SIG-M5 (cell line): ENCODE measurements at places on chromosomes 12 and 14.

DNA sequence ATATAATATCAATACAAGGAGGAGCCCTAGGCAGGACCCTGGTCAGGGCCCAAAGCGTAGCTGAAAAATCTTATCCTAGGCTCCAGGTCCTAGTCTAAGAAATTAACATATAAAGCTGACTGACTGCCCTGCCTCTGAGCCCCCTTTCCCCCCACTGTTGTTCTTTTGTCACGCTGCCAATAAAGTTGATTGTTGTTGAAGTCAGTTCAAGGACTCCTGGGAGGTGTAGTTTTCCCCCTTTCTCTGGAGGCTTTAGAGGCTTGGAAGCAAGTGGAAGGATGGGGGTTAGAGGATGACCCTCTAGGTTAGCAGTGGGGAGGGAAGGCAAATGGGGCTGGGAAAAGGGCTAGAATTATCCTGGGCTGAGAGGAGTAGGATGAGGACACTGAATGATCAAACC, 3.2 kb downstream of the PPP1R1A start:
- no peak for DNase-seq

- DNase-seq, result no peak
Measured at GRCh38 chr12:76241371-76241770, 106.8 kb downstream of the BBS10 start.

- no peak for DNase-seq
Measured at GRCh38 chr12:89516633-89517032, 8.0 kb downstream of the GALNT4 start.

DNA sequence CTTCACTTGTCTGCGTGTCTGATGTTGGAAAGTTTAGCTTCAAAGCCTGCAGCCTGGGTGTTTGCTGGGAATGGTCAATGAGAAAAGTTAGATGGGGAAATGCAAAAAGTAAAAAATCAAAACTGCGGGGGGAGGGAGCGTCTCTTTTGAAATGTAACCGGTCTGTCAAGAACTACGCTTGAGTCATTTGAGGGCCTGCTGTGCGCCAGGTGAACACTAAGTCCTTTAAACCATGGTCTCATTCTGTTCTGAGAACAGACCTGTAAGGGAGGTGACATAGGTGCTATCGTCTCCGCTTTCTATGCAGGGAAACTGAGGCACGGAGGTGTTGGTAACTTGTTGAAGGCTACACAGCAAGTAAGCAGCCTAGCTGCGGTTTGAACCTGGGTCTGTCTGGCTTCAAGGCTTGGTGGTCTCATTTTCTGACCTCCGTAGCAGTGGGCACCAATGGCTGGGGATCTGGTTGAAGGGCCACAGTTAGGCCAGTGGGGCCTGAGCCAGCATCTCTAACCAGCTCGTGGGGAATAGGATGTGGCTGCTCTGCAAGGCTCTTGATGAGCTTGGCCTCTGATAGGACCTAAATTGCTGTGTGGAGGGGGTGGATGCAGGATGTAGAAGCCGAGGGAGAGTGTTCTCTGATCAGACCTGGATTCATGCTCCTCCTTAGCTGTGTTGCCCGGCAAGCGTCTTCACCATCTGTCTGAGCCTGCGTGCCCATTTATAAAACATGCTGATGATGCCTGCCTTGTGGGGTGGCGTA, 41.5 kb downstream of the KCTD10 start:
- DNase-seq, result no peak

DNA sequence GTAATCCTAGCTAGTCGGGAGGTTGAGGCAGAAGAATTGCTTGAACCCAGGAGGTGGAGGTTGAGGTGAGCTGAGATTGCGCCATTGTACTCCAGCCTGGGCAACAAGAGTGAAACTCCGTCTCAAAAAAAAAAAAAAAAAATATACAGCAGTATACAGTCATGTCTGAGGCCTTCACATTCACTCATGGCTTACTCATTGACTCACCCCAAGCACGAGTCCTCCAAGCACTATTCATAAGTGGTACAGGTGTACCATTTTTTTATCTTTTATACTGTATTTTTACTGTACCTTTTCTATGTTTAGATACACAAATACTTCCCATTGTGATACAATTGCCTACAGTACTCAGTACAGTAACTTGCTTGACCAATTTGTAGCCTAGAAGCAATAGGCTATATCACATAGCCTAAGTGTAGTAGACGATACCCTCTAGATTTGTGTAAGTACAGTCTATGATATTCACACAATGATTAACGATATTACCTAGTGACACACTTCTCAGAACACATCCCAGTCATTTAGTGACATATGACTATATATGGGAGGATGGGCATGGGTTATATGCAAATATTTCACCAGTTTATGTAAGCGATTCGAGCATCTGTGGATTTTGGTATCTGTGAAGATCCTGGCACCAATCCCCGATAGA, 12.2 kb downstream of the LLPH start:
- DNase-seq, result no peak

- DNase-seq, result no peak
Measured at GRCh38 chr12:75704664-75705063, 193.3 kb upstream of the KRR1 start.

GRCh38 chr14:99596772-99597171, 7.2 kb downstream of the CCDC85C start:
- no peak for DNase-seq

GRCh38 chr12:76674669-76675315, 89.1 kb upstream of the ZDHHC17 start:
- no peak for DNase-seq

GRCh38 chr12:65935906-65936901, 111.9 kb downstream of the HMGA2 start:
- DNase-seq, result no peak

GRCh38 chr12:95815632-95816212, 25.2 kb upstream of the NTN4 start:
- no peak for DNase-seq

GRCh38 chr12:25695574-25695973, 142.5 kb upstream of the LMNTD1 start:
- no peak for DNase-seq

- no peak for DNase-seq
Measured at GRCh38 chr14:104966261-104966865, 11.8 kb downstream of the AHNAK2 start.

DNA sequence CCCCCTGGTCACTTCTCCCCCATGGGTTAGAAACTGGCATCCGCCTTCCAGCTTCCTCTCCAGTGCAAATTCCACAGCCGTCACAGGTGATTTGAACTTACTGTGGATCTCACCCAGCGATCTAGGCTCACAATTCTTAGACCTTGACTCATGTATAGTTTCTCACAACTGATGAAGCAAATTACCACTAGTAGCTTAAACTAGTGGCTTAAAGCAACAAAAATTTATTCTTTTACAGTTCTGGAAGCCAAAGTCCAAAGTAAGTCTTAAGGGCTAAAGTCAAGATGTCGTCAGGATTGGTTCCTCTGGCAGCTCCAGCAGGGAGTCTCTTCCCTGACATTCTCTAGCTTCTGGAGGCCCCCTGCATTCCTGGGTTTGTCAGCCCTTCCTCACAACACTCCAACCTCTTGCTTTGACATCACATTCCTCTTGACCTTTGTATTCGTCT, 117.4 kb downstream of the KTN1 start:
- DNase-seq, result no peak

GRCh38 chr14:68234101-68234905, 414.7 kb downstream of the RAD51B start:
- no peak for DNase-seq

GRCh38 chr12:69008520-69008919, 75.5 kb upstream of the CPM start:
- DNase-seq, result no peak

GRCh38 chr12:27577688-27578087, 53.7 kb downstream of the PPFIBP1 start:
- DNase-seq, result no peak

DNA sequence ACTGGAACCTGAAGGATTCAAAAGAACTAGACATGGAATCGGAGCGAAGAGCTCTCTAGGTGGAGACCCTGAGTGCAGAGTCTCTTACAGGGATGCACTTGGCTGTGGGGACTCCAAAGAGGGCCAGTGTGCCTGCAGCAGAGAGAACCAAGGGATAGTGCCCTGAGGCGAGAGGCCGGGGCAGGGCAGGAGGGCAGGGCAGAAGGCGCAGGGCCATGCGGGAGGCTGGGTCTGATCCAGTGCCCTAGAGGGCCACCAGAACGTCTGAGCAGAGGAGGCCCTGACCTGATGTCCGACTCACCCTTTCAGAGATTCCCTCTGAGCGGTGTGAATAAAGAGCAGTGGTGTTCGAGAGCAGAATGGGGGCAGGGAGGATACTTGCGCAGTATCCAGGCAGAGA, 205.4 kb upstream of the FKBP4 start:
- no peak for DNase-seq

DNA sequence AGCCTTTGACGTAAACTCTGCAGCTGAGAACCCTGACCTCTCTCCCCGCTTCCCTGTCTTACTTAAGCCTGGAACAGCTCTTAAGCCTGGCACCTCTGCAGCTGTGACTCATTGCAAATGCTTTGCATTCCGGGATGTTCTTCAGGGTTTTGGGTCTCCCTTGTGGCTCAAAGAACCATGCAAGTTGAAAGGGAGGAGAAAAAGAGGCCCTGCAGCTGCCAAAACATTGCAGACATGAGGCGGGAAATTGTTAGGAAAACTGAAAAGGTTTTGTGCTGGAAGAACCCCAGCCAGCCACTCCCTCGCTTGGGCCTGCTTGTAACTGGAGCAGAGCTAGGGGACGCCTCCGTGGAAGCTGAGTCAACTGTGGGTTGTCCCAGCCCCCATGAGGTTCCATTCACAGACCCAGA, 60.2 kb upstream of the FERMT2 start:
- no peak for DNase-seq

DNA sequence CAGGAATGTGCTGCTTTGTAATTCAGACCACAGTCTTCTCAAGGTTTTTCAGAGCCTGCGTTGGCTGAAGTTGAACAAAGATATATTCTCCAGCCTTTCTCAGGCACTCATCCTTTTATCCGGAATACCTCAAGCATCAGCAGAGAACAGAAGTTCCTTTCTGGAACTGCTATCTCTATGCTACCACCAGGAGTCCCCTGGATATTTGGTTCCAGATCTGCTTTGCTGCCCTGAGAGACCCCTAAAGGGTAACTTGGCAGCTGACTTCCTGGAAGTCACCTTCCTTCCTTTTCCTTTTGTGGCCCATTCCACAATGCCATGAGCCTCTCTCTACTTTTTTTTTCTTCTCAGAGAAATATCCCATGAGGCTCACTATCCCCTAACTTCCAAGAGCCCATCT, 188.2 kb downstream of the PLCZ1 start:
- no peak for DNase-seq

- no peak for DNase-seq
Measured at GRCh38 chr12:63308671-63309070, 157.7 kb upstream of the AVPR1A start.

GRCh38 chr14:105864116-105864515, 337.7 kb downstream of the TMEM121 start:
- DNase-seq, result no peak

- no peak for DNase-seq
Measured at GRCh38 chr14:62143245-62143644, 381.0 kb downstream of the SNAPC1 start.

DNA sequence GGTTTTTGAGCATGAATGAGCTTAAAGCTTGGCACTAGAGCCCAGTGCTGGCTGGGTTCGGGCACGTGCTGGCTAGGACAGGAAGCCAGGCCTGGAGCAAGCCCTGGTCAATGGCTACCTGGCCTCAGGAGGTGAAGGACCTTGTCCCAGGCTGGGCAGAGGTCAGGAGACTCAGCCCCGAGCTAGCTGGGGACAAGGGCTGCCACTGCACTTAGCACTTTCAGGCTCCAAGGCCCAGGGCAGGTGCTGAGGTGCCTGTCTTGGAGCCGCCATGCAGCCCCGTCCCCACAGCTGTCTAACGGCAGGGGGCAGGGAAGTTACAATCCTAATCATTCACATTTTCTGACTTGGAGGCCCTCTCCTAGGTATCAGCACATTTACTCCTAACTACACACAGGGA, 4.3 kb upstream of the AQP6 start:
- DNase-seq, result no peak

DNA sequence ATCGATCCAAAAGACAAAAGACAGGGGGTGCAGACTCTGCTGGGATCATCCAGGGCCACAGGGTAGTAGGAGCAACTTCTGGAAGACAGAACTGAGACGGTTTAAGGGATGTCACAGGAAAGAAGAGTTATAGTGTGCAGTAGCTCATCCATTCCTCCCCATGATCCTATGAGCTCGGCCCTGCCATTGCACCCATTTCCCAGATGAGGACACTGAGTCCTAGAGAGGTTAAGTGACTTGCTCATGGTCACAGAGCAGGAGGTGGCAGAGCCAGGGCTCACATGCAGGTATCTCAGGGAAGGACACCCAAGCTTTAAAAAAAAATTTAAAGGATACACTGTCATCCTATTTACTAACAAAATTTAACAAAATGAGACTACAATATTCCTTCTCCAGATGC, 86.1 kb upstream of the FZD10 start:
- DNase-seq, result no peak

- DNase-seq, result no peak
Measured at GRCh38 chr12:89351489-89352241, 636 bp downstream of the DUSP6 start.

GRCh38 chr14:64727551-64728071, 23.4 kb downstream of the PLEKHG3 start:
- DNase-seq, result no peak

- DNase-seq, result no peak
Measured at GRCh38 chr14:38496092-38496491, 240.2 kb upstream of the CLEC14A start.

- no peak for DNase-seq
Measured at GRCh38 chr14:69489495-69489894, 5.0 kb downstream of the PLEKHD1 start.
